Activated naive CD8-positive, alpha-beta T cell treated with anti-CD3 and anti-CD28 coated beads for 36 hours (primary cell): ENCODE measurements at places on chromosomes 7 and 10.
A peak's percentile ranks its signal among the peaks of the same experiment; 100 is the strongest.

GRCh38 chr7:77537778-77538280 lies 734 bp downstream of the PTPN12 start:
- DNase-seq: peak; percentile 21

DNA sequence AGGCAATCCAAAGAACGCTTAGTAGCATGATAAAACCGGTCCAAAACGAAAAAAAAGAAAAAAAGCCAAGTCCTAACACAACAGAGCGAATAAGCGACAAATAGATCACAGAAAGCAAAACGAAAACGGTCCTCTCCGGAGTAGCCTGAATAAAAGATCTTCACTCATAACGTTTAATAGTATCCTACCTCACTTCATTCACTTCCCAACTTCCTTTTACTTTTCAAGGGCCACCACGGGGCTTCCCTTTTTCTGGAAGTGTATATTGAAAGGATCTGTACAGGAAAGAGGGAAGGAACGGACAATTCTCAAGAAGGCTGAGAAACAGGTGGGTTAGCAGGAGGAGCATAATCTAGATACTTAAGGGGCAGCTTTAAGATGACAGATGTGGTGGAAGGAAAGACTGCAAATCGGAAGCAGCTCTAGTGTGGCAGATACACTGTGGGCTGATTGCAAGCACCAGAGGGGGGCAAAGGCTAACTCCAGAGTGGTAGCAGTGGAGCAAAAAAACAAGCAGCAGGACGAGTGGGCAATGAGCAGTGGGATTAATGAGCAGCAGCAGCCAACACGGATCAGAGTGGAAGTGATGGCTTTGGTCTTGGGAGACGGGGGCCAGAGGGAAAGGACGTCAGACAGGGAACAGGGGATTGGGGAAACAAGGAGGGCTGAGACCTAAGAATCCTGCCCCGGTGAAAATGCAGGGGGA lies 866 bp downstream of the CNOT4 start:
- peak; percentile 45 for DNase-seq

GRCh38 chr7:129422727-129423126 lies 11.5 kb upstream of the STRIP2 start:
- no peak for DNase-seq

GRCh38 chr10:111211706-111212105 lies 134.9 kb downstream of the ADRA2A start:
- no peak for DNase-seq

DNA sequence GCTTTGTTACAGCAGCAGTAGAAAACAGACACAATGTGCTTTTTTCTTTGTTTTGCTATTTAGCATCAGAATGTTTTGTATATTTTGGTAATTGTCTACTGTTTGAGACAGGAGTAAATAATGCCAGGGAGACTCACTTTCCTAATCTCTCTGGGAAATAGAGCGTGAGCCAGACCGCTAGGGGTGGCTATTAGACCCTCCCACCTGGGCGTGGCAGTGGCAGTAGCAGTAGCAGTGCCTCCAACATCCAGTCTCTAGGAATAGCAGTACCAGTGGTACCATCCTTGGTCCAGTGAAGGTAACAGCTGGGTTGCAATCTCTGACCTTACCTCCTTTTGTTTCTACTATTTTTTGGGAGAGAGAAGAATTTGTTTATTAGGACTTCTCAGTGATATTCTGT lies 165.7 kb upstream of the MAGI2 start:
- DNase-seq: no peak

DNA sequence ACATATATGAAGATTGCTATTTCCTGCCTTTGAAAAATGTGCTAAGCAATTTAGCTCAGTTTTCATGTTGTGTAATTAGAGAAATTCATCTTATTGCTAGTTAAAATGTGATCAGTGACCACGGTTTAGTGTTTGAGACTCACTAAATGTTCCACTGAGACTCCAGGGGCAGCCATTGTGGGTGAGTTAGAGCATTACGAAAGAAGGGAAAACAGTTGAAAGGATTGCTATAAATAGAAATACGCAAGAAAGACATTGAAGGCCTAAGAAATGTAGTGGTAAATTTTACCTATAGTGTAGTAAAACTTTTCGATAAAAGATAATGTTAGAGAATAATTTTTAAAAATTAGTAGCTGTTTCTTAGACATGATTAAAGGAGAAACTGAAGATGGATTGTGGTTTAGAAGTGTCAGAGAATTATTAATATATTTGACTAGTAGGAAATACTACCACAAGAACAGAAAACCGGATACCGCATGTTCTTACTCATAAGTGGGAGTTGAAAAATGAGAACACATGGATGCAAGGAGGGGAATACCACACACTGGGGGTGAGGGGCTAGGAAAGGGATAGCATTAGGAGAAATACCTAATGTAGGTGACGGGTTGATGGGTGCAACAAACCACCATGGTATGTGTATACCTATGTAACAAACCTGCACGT lies 394.5 kb downstream of the SEMA3D start:
- DNase-seq: no peak

- DNase-seq: no peak
Observed at GRCh38 chr10:113443141-113443925, 109.5 kb upstream of the HABP2 start.

GRCh38 chr7:151900986-151901621 lies 24.2 kb upstream of the PRKAG2 start:
- DNase-seq: no peak

DNA sequence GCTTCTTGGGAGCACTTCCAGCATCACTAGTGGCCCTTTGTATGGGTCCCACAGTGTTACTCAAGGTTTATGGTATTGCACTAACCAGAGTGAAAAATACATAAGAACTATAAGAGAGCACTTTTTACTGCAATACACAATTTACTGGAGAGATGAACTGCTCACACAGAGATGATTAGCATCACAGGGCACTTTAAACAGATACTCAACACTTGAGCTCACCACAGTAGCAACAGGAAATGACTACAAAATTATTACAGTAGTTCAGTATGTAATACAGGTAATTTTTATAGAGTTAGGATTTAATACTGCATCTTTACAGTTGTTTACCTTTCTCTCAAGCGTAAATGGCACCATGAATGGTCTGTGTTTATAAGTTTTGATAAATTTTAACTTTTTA lies 68.2 kb upstream of the CDK1 start:
- DNase-seq: no peak

DNA sequence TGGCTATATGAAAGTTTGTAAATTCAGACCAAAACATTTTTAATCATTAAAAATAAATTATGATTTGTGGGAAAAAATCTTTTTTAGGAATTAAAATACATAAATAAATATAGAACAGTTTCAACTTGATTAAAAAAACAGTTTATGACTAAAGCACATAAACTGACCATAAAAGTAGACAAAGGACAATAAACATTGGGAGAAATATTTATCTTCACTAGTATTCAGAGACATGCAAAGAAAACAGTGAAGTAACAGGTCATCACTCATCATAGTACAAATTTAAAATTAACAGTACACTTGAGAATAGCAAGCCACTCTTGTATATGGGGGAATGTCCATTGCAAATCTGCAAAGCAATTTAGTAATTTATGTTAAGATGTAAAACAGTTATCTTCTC lies 28.0 kb upstream of the CELF2 start:
- DNase-seq: no peak

GRCh38 chr7:45089341-45089891 lies 647 bp upstream of the NACAD start:
- DNase-seq: peak; percentile 80

DNA sequence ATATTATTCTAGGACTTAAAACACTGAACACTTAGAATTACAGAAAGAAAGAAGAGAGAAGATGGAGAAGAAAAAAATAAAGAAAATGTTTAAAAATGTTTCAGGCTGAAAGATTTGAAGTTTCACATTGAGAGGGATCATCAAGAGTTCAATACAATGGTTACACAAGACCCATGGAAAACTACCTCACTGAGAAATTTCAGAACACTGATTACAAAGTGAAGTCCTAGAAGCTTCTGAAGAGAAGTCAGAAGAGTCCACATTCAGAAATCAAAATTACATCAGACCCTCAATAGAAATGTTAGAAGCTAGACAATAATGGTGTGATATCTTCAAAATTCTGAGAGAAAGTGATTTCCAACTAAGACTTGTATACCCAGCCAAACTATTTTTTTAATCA lies 196.1 kb downstream of the MACC1 start:
- no peak for DNase-seq

DNA sequence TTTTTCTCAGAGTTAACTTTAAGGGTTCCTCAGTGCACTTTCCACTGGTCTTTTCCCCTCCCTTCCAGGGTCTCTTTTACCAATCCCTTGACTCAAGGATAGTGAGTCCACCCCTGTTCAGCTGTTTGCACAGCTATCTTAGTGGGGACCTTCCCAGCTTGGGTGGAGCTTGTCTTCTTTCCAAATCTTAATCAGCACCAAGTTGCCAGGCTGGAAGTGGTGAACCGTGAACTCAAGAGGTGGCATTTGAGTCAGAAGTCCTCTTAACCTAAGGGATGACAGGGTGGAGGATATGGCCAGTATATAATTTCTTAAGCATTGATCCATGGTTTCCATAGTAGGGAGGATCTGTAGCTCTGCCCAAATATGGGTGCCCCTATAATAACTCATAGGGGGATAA lies 25.0 kb downstream of the MAPK8 start:
- DNase-seq: no peak

GRCh38 chr10:133159950-133160825 lies at the start of gene KNDC1:
TSS of gene KNDC1 (plus strand) at chr10:133160219. CDS start at chr10:133160468, 249 bp downstream.
- DNase-seq: peak; percentile 43

DNA sequence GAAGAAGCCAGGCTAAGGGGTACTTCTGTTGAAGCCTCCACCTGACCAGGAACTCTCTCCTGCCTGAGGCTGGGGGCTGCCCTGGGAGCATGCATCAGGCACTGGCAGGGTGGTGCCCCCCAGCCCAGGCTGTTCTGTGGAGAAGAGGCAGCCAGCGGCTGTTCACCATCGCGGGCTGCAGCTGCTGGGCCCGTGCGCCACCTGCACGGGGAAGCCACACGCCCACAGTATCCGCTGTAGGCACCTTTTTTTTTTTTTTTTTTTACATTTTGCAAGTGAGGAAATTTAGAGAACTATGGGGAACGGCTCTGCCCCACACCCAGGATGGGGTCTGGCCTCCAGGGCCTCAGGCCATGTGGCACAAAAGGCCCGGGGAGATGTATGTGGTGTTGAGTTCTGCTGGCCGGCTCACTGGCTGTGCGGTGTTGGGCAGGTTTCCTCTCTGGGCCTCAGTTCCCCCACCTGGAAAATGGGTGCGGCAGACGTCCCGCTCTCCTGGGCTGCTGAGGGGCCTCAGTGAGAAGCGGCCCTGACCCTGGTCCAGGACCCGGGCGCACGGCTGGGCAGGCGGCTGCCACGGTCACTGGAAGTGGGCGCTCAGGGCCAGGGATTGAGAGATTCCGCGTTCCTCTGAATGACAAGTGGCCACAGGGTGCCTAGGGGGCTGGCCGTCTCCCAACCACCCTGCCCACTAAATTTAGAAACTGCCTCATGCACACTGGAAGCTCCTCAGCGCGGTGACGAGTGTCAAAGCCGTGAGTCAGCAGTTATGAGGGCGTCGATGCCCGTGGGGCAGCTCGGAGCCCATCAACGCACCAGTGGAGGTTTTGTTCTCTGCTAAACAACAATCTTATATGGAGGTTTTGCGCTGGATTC lies 8.8 kb upstream of the INTS1 start:
- DNase-seq: peak; percentile 60

DNA sequence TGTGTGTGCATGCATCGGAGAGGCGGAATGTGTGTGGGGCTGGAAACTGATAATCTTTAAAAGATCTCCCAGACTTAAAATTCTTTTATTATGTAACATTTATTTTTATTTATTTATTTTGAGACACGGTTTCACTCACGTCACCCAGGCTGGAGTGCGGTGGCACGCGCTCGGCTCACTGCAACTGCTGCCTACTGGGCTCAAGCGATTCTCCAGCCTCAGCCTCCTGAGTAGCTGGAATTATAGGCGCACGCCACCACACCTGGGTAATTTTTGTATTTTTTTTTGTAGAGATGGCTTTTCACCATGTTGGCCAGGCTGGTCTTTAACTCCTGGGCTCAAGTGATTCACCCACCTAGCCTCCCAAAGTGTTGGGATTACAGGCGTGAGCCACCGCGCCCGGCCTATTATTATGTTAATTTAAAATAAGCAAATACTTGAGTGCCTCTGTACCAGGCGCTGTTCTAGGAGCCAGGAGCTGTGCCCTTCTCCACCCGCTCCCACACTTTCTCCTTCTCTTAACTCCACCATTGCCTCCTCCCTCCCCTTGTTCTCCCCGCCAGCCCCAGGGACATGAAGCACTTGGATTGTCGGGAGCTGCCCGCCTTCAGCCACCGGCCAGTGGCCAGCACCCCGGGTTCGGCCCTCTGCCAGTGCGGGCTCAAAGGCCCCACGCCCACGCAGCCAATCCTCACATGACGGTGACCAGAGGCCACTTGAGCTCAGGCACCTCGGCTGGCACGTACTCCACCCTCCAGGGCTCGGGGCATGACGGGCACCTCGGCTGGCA lies 163.6 kb downstream of the DNAJB6 start:
- DNase-seq: no peak

GRCh38 chr10:101771380-101771779 lies 4.5 kb downstream of the FGF8 start:
- DNase-seq: no peak

- DNase-seq: no peak
Observed at GRCh38 chr7:98078197-98078870, 28.3 kb upstream of the LMTK2 start.

DNA sequence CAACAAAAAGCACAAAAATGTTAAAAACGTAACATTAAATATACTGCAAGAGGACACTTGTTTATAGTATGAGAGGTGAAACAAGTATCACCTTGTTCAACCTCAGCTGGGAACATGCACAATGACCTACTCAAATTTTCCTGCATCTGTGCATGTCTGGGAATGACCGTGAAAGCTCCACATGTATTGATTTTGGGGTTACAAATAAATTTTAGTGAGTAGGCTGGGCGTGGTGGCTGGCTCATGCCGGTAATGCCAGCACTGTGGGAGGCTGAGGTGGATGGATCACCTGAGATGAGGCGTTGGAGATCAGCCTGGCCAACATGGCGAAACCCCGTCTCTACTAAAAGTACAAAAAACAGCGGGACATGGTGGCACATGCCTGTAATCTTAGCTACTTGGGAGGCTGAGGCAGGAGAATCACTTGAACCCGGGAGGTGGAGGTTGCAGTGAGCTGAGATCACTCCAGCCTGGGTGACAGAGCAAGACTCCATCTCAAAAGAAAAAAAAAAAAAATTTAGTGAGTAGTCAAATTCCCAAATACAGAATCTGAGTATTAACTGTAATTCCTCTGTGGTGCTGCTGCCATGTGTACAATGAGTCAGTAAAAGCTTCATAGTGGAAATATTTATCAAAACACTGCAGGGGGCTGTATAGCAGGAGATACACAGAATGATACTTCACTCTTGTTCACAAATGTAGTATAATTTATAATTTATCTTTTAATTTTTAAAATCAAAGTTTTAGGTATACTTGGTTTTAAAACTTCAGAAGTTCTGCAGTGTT lies 41.1 kb downstream of the SUGCT start:
- DNase-seq: no peak

GRCh38 chr10:73126343-73126742 lies 16.1 kb downstream of the NUDT13 start:
- DNase-seq: no peak

DNA sequence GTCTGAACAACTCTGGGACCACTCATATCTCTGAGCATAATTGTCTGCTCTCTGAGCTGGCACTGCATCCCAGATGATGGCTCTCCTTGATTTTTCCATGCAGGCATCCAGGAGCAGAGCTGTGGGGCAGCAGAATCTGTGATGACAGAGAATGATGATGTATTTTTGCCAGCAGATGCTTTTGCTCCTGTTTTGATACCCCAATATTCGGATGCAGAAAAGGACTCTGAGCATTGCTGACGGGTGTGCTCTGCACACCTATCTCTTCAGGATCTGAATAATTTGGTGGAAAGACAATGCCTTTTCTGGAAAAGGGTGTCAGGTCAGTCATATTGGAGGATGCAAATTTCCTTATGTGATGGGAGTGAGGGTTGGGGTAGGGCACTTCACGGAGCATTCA lies 735.9 kb downstream of the KCNMA1 start:
- DNase-seq: no peak
